ENCODE measurements at places on chromosomes 2 and 18.

DNA sequence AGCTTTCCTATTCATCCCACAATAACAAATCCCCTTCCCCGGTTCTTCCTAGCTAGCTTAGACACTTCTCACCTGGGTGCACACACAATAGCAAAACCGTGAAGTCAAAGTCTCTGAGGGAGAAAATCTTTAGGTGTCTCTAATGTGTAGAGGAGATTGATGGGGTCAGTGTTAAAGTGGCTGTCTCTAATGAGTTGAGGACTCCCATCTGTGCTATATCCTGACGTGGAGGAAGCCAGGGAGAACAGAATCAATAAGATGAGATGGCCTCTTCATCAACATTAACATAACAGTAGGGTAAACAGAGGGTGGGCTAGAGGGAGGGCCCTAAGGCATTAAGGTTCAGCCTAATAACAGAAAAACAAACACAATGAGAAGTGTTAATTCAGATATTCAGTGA, 120.4 kb downstream of the SLC5A7 start:
- DNase-seq: no peak

DNA sequence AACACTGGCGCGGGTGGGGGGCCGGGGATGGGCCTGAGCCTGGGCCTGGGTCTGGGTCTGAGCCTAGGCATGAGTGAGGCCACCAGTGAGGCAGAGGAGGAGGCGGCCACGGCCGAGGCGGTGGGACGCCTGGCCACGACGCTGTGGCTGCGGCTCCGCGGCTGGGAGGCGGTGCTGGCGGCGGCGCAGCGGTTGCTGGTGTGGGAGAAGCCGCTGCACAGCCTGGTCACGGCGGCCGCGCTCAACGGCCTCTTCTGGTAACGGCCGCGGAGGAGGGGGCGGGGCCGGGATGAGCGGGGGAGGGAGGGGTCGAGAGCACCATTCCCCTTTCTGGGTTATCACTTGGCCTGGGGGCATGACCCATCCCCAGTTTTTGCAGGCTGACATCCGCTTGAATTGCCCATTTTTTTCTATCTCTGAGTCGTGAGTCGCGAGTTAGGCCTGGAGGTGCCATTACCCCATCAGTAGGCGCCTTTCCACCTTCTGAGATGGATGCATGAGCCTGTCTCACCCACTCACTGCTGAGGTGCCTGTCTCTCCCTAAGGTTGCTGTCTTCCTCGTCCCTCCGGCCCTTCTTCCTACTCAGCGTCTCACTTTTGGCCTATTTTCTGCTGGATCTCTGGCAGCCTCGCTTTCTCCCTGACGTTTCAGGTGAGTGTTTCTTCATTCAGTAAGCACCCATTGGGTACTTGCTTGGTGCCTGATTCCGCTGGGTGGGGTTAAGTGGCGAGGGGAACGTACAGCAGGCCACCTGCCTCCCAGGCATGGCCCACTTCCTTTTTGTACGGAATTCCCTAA, 501 bp downstream of the RETREG2 start:
- DNase-seq: peak; percentile 35

DNA sequence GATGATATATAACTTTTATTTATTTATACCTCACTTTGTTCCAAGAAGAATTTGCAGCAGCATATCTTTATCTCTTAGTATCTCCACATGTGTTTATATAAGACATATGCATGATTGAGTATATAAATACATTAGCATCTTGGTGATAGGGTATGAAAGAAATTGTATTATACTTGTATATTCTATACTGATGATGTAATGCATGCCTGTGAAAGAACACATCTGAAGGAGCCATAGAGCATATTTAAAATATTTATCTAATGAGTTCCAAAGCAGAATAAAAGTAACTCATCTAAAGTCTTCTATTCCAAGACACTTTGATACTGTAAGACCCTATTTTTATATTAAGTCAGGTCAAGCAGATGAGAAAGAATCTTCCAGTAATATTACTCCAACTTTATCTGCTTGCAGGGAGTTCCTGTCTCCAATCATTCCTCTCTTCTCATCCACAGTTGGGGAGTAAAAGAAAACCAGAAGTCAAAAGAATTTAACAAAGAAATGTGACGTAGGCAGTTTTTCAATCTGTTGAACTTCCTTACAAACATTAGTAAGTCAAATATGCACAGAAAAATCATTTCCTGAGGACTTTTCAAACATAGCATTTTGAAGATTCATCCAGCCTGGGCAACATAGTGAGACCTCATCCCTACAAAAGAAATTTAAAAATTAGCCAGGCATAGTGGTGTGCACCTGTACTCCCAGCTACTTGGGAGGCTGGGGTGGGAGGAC, 76.7 kb downstream of the DTNB start:
- no peak for DNase-seq

- DNase-seq: no peak
Measured at GRCh38 chr2:68280348-68280747, 28.0 kb upstream of the PPP3R1 start.

DNA sequence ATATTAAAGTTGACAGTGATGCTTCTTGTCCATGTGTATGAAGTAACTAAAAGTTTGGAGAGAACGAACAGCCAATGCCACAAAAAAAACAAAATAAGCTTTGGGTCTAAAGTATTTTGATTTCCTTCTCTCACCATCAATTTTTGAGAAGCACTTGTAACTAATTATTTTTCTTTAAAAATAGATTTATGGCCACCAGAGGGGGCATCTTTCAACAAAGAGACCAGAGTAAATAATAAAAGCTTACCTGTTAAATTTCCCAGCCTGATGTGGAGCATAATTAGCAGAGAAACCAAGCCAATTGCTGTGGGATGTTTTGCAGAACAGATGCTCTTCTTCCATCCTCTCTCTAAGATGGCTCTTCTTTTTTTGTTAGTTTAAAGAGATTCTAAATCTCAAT, 29.0 kb downstream of the LINC00305 start:
- no peak for DNase-seq

DNA sequence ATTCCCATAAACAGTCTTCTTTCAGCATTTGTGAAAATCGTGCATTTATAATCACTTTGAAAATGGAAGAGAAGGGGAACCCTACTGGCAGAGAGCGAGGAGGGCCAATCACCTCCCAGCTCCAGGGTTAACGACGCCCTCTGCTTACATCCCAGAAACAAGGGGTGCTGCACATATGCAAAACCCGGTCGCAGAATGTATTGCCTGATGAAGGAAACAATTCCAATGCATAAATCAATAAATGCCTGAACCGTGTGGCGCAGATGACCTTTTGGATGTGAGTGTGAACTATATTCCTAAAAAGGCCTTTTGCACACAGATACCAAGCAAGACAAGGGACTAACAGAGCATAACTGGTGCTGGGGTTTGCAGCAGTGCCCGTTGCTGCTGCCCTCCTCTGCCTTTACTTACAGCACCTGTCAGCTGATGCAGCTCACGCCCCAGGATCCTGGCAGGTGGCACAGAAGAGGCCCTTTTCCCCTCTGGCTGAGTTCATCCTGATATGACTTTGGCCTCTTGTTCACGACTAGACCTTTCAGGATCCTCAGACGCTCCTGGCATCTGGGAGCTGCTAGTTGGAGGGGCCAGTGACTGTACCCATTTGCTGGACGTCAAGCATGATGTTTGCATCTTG, 67.8 kb downstream of the MYT1L start:
- DNase-seq: no peak

- no peak for DNase-seq
Measured at GRCh38 chr2:29448096-29448688, 333.0 kb downstream of the CLIP4 start.

GRCh38 chr2:170106102-170106840, 71.7 kb upstream of the MYO3B start:
- no peak for DNase-seq

DNA sequence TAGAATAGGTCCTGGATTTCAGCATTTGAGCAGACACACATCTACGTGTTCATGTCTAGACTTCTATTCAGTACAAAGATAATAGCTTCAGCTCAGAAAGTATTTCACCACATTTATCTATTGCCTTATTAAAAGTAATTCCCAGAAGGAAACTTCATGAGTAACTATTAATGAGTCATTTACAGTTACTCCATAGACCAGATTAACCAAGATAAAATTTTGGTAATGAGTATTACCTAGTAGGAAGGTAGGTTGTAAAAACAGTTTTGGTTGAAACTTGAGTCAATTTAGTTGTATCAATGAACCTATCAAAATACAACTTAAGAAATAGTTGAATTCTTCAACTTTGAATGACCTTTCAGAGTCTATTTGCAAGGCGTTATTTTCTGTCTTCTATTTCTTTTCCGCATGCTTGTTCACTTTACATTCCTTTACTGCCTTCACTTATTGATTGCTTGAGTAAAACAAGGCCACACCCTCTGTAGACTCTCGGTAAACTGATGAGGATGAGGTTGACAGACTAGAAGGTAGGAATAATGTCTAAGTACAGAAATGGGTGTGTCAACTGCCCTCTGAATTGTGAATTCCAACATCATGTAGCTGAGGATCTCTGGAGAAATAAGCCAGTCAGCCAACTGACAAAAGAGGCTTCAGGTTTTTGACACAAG, 1165.6 kb upstream of the ZEB2 start:
- DNase-seq: no peak

DNA sequence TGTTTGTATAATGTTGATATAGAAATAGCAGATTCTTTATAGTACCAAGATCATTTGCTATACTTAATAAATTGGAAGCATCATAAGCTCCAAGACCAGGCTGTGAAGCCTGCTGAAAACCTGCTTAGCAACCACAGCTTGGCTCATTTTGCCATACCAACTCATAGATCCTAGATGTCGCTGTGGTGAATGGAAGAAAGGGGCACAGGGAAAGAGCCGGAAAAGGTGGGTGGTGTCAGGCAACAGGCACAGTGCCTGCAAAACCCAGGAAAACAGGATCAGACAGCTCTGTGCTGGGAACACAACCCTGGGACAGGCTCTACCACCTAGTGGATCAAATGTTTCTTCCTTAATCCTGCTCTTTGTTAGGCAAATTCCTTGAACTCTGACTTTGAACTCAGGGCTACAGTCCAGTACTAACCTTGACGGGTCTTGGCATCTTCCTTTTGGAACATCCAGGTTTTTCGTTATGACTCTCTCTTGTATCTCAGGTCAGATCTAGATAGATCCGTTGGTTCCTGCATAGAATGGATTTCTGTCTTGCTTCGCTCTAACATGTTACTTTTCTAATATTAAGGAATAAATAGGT, 31.6 kb downstream of the TWSG1 start:
- DNase-seq: no peak

GRCh38 chr2:61632276-61633169, 94.4 kb upstream of the XPO1 start:
- no peak for DNase-seq

DNA sequence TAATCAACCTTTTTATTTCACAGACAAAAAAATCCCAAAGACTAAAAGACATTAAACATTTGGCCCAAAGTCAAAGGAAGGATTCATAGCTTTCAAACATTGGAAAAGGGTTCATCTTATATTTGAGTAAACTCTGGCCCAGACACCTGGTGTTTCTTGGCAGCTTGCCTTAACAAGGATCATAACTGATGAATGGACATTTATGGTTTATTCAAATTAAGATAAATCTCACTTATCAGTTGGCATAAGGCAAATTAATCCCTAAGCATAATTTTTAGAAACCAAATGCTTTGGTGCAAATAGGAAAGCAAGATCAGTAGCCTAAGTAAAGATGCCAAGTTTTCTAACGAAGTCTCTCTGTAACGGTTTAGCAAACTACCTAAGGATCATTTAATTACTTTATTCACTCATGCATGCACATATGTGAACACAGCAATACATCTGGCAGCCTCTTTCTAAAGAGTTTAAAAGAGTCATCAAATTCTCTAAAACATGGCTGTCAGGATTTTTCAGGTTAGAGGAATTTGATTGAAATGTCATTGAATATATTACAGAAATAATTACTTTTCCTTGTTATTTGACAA, 323.4 kb upstream of the RBMS1 start:
- no peak for DNase-seq

GRCh38 chr2:160372585-160372984, 121.0 kb downstream of the RBMS1 start:
- no peak for DNase-seq

DNA sequence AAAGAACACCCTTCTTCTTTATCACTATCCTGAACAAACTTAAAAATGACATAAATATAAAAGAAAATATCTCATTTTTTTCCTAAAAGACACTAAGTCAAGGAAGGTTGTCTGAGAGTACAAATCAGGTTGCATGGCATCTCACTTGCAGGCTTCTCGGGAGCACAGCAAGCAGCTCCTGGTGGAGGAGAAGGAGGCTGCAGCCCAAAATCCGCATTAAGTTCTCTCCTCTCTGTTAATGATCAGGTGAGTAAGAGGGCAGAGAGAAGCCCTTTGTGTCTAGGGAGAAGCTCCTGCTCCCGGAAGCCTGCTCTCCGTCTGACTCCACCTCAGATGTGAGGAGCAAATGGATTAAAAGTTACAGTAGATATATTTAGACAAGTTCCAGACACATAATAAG, 35.0 kb upstream of the DOK6 start:
- DNase-seq: no peak

DNA sequence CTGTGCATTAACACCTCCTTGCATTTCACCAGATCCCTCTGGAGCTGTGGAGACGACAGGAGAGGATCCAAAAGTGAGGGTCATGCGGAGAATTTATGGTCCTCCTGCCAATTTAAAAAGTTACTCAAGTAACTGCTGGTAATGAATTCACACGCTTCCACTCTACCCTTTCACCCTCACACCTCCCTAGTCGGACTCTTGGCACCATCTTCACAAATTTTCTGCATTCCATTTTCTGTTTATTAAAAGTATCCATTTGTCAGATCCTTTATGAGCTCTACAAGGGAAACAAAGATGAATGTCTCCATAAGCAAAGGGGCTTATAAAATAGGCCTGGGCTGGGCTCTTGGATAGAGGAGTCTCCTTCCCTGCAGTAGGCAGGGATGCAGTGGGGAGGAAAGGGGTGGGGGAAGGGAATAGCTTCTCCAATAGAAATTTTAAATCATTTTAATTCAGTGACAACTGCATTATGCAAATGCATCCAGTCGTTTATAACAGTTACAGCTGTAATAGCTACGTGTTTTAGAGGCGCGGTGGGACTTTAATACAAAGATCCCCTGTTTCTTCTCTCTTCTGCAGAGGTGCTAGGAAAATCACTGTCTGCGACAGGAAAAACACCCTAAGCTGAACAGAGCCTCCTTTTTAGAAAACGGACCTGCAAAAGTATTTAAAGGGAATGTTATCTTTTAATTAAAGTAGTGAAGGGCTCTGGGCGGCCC, 132.2 kb downstream of the EPHA4 start:
- DNase-seq: no peak

DNA sequence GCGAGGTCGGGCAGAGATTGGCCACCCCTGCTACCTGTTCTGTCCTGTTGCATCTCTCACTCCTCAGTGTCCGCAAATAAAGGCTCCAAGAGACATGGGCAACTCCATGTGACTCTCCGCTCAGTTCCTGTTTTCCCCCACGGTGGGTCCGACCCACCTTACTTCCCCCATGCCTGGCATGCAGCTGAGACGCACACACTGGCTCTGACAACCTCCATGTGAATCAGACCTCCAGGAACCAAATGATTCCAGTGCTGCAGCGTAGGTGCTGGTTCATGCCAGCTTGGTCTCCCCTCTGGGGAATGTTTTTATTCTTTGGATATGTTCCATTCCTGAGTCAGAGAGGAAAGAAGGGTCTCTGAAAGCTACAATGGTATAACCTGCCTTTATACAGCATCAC, 221.5 kb downstream of the SH3RF3 start:
- DNase-seq: no peak

- no peak for DNase-seq
Measured at GRCh38 chr2:176565641-176566323, 296.5 kb downstream of the MTX2 start.

GRCh38 chr2:160813506-160813858, 319.9 kb upstream of the RBMS1 start:
- DNase-seq: no peak

- no peak for DNase-seq
Measured at GRCh38 chr2:224956706-224957105, 85.6 kb downstream of the DOCK10 start.

GRCh38 chr2:219766658-219767057, 139.2 kb downstream of the SLC4A3 start:
- no peak for DNase-seq

Data from central memory CD4-positive, alpha-beta T cell (primary cell).